ENCODE measurements at places on chromosomes 12 and 14. TPM values are rescaled to one million over a fixed set of nuclear protein-coding genes. Genes with fewer than 3 reads are reported as not detected.

TMEM30B gene
- 0.22 TPM for total RNA-seq

GNG2 gene
- 0.64 TPM for total RNA-seq

PMCH gene
- total RNA-seq, result not detected

PRH2 gene
- total RNA-seq, result not detected

GRCh38 chr12:25469368-25469767, 83.7 kb downstream of the LMNTD1 start:
- DNase-seq, result no peak

DNA sequence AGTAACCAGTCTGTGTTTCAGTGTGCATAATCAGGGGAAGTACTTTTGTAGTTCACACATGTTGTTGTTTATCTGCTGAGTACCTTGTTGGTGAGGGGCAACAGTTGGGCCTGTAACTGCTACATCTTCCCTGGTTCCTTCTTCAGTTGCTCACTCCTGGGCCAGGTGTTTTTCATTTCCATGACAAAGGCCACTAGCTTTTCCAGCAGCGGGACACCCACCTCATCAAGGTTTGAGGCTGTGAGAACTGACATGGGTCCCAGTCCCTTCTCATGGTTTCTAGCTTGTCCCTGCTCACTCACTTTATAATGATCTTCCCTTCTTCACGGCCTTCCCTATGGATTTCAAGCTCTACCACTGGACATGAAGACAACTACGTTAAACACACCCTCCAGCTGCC, 1.5 kb upstream of the NOXRED1 start:
- DNase-seq, result no peak

DNA sequence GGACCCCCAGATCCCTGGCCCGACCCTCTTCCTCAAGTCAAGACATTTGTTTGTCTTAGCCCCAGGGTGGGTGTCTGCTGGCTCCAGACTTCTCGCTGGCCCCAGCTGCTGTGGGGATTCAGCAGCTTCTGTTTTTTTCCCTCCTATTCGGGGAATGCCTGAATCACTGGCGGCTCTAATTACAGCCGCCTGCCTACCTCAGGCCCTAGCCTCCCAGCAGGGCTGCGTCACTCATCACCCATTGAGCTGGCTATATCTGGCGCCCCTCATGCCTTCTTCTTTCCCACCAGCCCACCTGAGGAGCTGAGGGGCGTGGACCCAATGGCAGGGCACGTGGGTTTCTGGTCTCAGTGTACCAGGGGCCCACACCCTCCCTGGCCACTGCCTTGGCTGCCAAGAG, 10.1 kb downstream of the KRT80 start:
- peak; percentile 84 for DNase-seq

DNA sequence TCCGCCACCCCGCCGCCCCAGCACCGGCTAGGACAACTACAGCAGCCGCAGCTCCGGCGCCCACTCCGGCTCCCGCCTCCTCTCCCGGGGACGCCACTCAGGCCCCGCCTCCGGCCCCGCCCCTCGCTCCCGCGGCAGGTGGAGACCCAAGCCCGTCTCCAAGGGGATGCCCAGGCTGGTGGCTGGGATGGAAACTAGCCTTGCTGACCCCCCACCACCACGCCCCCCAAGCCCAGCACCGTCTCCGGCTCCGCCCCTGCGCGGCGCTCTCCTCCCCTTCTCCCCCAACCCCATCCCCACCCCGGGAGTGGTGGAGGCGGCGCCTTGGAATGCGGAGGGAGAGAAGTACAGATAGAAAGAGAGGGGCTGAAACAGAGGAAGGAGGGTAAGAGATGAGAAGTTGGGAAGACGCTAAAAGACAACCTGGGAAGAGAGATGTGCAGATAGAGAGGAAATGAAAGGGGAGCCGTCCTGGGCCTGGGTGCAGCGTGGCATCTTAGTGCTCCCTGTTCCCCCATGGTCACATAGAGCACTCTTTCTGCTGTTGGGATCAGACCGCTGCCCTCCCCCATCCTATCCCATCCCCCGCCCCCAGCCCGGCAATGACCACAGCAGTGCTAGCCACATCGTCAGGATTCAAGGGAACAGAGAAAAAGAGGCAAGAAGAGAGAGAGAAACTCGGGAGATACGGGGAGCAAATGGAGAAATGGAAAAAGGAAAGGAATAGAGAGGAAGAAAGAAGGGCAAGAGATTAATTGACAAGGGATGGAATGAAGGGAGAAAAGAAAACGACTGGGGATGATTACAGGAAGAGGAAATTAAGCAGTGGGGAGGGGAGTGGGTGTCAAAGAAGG, at the start of gene ITGA7:
Gene ITGA7 (minus strand): TSS at position 64 of the 854 bp plus-strand sequence. CDS start 222 bp downstream, outside the sequence.
- no peak for DNase-seq

DNA sequence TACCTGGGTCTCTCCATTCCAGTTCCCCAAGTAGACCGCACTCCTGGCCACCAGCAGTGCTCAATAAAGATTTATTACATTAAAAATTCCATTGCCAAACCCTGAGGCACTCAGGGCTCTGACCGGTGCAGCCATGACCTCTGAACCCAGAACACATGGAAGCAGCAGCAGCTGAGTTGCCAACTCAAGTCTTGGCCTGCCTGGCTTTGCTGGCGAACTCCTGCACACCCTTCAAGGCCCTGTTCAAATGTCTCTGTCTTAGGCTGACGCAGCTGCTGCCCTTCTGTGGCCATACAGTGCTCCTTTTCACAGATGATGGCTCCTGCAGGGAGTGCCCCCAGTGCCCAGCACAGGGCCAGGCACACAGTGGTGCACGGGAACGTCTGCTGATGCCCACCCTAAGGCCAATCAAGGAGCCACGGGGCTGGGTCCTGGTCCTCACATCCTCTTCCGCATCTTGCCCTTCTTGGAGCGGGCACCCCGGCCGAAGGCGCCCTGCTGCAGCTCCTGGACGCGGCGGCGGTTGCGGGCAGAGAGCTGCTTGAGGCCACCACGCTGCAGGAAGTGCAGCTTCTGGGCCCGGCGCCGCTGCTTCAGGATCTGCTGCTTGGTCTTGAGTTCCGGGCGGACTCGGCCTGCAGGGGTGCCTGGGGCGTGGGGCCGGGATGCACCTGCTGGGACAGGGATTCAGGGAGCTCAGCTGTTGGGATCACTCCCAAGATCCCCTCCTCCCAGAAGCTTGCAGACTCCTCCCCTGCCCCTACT, 9.1 kb downstream of the CFAP73 start:
- no peak for DNase-seq

DNA sequence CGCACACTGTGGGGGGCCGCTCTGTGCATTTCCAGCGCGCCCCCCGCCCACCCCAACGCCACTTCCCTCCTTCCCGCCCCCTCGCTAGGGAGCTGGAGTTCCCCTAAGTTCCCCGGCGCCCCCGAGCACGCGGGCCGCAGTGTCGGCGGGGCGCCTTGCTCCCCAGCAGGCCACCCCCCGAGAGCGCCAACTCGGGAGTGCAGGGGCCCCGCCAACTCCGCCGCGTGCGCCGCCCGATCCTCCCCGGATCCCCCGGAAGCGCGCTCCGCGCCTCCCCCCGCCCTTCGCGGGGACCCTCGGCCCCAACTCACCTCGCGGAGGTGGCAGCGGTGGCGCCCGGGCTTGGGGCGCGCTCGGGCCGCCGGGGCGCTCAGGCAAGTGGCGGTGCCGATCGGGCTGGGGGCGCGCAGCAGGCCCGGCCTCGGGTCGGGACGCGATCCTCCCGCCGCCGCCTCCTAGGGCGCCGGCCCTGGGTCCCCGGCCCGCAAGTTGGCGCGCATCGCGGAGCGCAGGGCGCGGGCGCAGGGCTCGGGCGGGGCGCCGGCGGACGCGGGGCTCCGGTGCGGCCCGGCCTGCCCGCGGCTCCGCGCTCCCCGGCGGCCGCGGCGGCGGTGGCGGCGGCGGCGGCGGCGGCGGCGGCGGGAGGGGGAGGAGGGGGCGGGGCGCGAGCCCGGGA, at the start of gene NCOR2:
Gene NCOR2 (minus strand): TSS at position 616 of the 676 bp plus-strand sequence. CDS start 72,361 bp downstream, outside the sequence.
- DNase-seq, result peak; percentile 12

- peak; percentile 69 for DNase-seq
These were observed 1.1 kb upstream of the ACTR6 start for GRCh38 chr12:100199347-100200149.

DNA sequence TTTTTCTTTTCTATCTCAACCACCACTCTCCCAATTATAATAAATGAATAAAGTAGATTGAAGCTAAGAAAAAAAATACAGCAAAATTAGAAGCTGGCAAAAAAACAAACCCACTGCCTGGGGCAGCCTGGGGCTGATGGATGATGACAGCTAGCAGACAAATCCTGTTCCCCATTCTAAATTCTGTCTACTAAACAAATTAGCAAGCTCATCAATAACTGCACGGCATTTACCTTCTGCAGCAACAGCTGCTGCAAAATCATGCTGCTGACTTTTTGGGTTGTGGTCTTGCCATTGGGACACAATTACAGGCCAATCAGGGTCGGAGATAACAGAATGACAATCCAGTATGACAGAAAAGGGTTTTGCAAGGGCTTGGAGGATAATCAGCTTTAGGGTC, 443.6 kb upstream of the SOX5 start:
- DNase-seq, result no peak

DNA sequence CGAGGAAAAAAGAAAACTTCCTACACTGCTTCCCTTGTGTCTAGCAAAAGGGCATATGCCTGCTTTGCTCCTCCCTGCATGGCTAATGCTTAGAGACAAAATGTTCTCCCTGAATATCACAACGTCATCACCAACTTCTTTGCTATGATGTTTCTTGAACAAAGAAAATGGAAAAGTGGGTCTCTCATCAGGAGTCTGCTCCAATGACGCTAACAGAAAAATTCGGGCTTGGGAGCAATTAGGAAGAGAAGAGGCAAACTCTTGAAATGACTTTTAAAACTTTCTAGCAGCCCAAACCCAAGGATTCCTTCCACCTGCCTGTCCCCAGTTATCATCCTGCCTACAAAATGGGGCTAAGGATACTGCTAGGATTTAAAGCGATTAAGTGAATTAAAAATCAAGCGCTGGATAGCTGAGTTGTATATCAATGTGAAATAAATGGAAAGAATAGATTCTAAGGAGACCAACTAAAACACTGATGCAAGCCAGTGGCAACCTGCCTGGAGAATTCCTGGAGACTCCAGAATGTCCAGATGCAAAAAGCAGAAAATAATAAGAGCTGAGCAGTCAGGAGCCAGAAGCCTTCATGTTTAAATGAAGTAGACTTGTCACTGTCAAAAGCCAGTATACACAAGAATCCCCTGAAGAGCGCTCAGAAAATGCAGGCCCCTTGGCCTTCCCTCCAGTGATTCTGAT, 183.8 kb downstream of the DPF3 start:
- DNase-seq, result no peak

DNA sequence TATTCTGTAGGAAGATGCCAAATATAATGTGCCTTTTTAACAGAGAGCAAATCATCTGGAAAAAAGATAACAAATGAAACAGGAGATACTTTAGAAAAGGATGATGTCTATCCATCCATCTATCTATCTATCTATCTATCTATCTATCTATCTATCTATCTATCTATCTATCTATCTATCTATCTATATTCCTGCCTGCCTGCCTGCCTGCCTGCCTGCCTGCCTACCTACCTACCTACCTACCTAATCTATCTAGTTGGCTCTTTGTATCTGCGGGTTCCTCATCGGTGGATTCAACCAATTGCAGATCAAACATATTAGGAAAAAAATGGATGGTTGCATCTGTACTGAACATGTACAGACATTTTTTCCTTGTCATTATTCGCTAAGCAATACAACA, 11.0 kb downstream of the PTPRB start:
- no peak for DNase-seq

GRCh38 chr14:29783556-29783955, 144.1 kb downstream of the PRKD1 start:
- DNase-seq, result no peak

DNA sequence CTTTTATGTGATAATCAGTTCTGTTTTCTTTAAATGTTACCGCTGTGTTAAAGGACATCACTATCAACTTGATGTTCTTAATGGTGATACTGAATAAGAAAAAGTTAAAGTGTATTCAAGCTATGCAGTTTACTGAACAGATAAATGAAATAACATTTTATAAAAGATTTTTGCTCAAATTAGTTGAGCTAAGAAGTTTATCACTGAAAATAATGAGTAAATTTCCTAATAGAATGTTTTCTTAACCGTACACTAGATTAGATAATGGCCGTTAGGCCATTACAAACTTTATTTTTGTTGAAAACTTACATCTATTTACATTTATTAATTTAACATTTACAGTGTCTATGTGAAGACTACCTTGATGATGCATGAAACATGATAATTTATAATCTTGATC, 25.0 kb downstream of the ATF7IP start:
- no peak for DNase-seq

DNA sequence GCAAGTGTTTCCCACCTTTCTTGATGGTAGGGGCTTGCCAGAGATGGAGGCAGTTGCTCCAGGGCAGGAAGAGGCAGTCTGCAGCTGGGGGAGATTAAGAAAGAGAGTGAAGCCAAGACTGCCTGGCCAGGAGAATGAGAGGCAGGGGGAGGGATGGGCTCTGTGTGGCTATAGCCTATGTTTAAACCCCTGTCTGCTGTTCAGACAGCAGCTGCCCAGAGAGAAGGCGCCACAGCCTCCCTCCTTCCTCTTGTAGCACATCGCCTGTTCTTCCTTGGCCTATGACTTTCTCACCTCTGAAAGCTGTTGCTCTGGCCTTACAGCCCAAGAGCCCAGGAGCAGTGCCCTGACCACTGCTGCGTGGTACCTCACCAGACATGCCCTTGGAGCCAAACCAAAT, 61.7 kb downstream of the EMP1 start:
- no peak for DNase-seq

- DNase-seq, result no peak
These were observed 42.0 kb upstream of the BMAL2 start for GRCh38 chr12:27290501-27291168.

DNA sequence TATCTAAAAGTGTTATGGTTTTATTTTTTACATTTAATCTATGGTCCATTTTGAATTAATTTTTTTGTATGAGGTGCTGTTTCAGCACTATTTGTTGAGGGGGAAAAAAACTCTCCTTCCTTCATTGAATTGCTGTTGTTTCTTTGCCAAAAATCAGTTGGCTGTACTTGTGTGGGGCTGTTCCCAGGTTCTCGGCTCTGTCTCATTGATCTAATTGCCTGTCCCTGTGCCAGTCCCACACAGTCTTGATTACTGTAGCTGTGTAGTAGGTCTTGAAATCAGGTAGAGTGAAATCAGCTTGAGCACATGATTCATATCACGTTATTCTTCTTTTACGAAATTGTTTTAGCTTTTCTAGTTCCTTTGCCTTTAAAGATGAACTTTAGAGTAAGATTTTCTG, 109.7 kb downstream of the ADGRD1 start:
- DNase-seq, result no peak

DNA sequence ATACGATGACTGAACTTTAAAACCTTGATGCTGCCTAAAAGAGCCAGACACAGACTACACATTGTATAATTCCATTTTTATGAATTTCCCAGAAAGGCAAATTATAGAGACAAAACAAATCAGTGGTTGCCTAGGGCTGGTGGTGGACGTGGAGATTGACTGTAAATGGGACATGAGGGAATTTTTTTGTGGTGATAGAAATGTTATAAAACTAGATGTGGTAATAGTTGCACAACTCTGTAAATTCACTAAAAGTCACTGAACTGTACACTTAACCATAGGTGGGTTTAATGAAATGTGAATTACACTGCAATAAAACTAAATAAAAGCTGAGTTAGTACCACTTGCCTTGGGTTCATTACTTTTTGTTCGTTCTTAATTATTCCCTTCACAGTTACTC, 72.1 kb downstream of the PLEKHA5 start:
- peak; percentile 31 for DNase-seq

- no peak for DNase-seq
These were observed 11.3 kb downstream of the ARL6IP4 start for GRCh38 chr12:122991623-122992275.

GRCh38 chr12:101859664-101860607, 17.4 kb upstream of the DRAM1 start:
- DNase-seq, result no peak
